ENCODE measurements at places on chromosomes 1 and 21.

DNA sequence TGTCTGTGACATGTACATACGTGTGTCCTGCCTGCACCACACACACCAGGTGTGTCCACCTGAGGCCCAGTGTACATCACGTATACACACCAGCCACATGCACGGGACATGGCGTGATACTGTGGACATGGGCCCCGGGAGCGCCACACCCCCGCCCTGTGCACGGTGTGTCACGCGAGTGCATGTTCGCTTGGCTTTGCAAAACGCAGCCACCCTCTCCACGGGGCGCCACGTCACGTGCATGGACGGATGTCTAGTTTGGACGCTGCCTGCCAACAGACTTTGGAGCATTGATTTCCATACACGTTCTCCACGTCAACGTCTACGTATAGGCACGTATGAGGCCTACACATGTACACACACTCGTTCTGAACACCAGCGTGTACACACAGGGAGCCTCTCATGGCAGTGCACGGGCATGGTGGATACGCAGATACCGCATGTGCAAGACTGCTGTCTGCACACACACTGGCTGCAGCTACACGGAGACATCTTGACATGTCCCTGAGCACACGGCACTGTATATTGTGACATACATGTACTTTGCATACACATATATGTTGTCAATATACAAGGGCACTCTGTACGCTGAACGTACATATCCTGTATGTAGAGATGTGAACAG, 2.7 kb downstream of the TMEM240 start:
- DNase-seq, result no peak

DNA sequence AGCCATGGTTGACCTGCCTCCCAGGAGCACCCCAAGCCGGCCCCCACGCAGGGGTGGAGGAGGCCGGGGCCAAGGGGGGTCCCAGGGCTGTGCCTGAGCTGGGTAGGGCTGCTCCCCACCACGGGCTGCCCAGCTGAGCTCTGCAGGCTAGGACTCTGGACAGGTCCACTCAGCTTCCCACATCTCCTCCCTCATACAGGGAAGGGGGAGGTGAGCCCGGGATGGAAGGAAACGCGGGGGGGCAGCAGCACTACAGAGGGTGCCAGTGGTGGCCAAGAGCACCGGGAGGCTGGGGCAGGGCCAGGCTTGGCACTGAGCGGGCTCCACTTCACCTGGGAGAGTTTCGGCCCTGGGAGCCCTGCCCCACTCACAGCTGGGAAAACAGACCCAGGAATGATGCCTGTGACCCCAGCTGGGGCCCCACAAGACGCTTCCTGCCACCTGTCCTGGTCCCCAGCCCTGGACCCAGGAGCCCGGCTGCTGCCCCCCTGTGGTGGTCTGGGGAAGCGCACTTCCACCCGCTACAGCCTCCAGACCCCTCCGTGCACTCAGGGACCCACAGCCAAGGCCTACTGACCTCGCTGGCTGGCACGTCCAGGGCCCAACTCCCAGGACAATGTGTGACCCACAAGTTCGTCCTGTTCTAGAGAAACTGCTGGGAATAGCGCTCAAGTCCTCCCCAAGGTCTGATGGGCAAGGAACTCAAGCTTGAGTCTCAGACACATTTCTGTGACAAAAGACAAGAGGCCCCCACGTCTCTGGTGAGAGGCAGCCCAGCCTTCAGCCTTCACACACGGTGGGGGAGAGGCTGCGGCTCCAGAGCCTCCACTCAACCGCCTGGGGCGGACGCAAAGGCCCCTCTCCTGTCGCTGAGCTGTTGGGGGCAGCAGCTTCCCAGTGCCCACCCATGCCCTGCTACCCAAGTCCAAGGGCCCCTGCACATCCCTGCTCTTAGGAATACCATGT, 3.0 kb downstream of the AURKAIP1 start:
- no peak for DNase-seq

- DNase-seq, result no peak
Measured at GRCh38 chr1:112693821-112694220, 13.1 kb downstream of the RHOC start.

GRCh38 chr1:197915862-197916499, 1.2 kb upstream of the LHX9 start:
- DNase-seq, result no peak

GRCh38 chr1:154621875-154622274, 13.9 kb upstream of the ADAR start:
- no peak for DNase-seq

DNA sequence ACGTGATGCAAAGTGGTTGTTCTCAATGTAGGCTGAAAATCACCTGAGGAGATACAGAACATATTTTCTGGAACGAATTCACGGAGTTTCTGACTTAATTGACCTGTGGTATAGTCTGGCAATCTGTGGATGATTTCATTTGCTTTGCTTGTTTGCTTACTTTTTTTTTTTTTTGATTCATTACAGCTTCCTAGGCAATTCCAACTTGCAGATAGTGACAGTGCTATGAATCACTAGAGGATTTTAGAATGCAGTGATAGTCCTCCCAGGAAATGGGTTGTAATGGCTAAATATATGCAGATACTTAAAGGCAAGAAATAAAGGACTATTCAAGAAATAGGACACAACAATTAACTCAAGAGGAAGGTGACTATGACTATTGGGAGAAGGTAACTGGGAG, 1378.1 kb upstream of the PRMT6 start:
- DNase-seq, result no peak

- no peak for DNase-seq
Measured at GRCh38 chr1:181556631-181557030, 73.3 kb downstream of the CACNA1E start.

DNA sequence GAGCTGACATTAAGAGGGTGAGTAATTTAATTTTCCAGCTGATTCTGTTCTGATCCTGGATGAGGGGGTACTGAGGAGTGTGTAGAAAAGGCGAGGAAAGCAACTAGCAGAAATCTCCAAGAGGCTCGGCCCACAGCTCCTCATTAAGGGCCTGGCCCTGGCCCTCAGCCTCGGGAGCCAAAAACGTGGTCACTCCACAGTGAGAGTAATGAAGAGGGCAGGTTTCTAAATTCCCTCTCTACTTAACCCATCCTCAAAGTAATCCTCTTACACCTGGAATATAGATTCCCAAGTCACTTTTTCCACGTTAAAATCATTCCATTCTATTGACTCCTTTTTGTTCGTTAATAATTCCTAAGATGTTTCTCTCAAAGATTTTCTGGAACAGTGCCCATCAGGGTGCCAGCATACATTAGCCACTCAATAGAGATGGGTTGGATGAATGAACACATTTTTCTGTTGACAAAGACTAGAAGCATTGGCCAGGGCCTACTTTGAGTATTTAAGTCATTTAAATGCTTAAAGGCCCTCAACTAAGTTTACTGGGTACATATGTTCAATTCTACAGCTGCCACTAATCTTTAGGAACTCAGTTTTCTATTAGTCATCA, 1.1 kb upstream of the COL11A1 start:
- DNase-seq, result no peak

GRCh38 chr21:33255404-33255803, 10.8 kb upstream of the IL10RB start:
- DNase-seq, result no peak

DNA sequence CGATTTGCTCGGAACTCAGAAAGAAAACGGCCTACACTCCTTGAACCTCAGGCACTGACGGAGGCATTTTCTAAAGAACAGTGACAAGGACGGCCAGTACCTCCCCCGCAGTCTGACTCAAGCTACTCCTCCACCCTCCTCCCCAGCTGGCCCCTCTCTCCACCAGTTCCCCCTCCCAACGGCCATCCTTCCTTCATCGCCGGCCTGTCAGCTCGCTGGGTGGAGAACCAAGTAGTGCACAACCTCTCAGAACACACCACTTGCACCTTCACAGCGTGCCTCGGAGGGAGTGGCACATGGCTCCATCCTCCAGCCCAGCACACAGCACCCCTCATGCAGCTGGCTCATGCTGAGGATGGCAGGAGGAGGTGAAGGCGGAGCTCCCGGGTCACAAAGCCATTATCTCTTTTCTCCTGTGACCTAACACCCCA, 58.8 kb downstream of the TOR1AIP2 start:
- DNase-seq, result no peak

DNA sequence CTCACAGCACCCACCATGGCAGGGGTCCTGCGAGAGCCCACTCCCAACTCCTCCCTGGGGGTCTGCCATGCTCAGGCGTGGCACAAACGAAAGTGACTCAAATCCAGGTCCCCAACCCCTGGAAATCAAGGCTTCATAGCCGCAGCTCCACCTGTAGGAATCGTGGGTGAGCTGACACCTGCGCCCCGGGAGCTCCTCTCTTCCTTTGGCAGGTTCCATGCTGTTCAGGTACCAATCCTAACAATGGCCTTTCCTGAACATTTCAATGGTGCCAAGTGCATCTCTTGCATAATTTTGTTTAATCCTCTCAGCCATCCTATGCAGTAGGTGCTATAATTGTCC, 28.9 kb upstream of the NPPB start:
- DNase-seq, result no peak

DNA sequence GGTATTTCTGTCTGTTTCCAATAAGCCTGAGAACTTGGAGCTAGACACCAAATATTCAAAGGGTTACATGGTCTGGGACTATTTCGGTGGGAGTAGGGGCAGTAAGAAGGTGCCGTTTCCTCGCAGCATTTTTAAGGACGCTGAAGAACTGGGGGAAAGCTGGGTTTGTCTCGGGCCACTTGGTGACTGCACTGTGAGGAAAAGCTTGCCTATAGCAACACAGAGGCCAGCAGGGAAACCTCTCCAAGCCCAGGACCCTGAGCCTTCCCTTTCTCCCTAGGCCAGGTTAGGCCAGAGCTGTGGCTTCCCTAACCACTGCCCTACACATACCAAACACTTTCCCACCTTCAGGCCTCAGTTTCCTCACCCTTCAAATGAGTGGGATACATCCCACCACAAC, 3.3 kb downstream of the GLIS1 start:
- no peak for DNase-seq

GRCh38 chr1:85553416-85554335, 26.9 kb upstream of the CCN1 start:
- DNase-seq, result no peak
